ENCODE measurements at places on chromosomes 13 and 19.

DNA sequence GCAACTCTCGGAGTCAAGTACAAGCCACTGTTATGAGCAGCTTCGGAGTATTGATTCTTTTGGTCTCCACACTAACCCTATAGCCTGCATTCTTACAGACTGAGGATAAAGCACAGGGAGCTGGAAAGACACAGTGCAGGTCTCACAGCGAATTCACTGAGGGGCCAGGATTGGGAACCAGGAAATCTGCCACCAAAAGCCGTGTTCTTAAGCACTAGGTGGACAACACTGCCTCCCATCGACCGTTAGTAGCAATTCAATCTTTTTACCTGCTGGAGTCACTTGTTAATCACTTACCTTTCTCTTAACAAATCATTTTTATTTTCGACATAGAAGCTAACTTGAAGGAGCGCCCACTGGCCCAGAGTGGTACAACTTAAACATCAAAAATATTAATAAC is 6.3 kb downstream of the PMIS2 start:
- DNase-seq = no peak

GRCh38 chr19:7931221-7932061 is 5.5 kb upstream of the CTXN1 start:
- no peak for DNase-seq

DNA sequence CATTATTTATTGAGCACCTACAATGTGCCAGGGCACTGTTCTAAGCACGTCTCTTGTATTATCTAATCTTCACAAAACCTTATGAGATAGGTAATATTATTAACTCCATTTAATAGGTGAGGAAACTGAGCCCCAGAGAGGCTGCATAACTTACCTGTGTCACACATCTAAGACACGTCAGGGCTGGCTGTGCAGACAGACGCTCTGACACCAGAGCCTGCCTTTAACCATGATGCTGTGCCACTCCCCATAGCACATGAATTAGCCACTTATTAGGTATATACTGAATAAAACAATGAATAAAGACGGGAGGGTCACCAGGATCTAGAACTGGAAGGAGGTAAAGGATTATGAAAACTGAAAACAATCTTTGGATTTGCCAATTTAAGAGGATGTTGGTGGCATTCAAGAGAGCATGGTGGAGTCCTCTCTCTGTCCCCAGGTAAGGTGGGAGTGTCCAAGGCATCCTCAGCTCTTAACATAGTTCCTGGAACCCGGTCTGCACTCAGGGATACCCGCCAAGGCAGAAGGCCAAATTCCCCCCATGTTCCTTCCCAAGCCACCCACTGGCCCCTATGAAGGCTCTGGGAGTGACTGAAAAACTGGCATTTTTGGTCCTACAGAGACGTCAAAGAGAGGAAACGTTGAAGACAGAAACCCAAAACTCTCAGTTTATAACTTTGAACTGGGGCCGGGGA is 479.7 kb downstream of the FOXO1 start:
- no peak for DNase-seq

DNA sequence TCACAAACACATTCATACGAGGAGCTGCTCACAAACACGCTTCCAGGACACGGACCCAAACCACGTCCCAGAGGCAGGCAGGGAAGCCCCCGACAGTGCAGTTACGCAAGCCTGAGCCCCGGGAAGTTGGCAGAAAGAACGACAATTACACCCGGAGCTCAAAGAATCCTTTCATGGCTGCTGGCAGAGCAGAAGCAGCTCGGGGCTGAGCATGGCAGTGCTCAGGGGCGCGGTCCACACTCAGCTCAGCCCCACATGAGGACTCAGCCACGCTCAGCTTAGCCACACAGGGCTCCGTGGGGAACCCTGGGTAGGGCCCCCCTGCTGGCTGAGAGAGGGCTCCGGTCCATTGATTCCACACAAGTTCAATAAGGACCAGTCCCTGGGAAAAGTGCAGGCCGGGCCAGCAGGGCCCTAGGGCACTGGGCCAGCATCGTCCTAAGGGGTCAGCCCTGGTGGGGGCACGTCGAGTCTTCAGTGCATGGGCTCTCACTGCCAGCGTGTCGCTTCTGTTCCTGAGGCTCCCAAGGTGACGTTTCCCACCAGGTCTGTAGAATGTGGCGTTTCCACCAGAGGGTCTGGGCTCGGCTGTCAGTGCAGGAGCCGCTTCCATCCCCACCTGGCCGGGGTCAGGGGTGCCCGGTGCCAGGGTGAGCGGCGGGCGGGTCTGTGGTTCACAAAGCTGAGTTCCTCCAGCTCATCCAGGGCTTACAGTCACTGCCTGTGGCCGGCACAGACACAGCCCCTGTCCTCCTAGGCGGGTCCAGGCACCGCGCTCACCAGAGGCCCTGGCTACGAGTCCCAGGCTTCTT is 23.1 kb downstream of the GAS6 start:
- DNase-seq = no peak

GRCh38 chr13:21055511-21056045 is 5.8 kb downstream of the LATS2 start:
- DNase-seq = no peak

DNA sequence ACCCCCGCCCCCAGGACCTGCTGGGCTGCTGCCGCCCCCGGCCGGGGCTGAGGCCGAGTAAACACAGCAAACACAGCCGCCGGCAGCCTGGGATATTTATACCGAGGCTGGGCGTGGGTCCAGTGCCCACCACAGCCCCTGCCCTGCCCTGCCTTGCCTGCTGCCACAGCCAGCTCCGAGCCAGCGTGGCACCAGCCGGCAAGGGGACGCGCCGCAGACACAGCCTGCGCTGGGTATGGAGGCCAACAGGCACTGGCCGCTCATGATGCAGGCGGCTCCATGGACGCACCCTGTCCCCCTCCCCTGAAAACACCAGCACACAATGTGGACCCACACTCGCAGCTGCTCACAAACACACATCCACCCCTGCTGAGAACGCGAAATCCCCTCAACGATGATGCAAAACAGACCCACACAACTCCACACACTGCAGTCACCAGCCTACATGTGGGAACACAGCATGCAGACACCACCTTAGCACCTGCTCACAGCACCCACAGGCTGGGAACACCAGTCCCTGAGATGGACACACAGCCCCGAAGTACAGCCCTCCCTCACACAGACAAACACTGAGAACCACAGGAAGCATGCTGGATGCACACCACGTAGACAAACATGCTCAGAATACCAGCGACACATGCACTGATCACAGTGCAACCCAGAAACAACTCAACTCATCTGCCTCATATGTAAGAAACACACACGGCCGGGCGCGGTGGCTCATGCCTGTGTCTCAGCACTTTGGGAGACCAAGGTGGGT is 16.2 kb downstream of the CCDC97 start:
- DNase-seq = no peak

DNA sequence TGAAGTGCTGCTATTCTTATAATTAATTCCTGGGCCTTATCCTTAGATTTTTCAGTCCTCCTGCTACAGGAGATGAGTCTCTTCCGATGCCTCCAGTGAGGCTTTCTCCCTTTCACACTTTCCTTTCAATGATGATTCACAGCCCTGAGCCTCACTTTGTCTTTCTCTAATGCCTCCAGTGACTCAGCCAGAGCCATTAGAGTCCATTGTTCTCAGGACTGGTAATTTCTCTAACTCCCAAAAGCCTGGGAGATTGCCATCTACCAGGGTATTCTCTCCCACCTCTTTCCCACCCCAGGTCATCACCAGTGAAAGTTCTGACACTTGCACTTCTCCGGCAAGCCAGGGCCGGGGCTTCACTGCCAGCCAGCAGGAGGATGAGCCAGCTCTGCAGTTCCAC is 49.6 kb upstream of the ARGLU1 start:
- DNase-seq = no peak

DNA sequence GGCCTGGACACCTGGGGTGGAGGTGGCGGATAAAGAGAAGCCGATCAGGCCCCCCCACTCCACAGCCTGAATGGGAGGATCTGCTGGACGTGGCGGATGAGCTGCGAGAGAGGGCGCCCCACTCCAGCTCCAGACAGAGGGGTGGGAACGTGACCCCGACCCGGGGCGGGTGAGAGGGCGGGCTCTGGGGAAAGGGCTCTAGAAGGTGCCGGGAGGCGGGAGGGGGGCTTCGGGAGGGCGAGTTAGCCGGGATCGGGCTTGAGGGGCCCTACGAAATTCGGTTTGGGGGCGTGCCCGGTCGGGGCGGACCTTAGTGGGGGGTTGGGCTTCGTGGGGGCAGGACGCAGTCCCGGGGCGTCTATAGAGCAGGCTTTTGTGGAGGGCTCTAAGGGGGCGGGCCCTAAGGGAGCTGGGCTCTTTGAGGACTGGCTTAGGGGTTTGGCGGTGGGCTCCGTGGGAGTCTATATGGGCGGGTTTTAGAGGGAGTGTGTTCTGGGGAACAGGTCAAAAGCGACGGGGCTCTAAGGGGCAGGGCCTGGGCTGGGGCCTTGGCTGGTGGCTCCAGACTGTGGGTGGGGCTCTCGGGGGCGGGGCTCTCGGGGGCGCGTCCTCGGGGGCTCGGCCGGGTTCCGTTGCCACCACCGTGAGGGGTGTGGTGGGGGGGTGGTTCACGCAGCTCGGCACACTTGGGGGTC is 4.1 kb upstream of the NANOS3 start:
- no peak for DNase-seq

GRCh38 chr13:49869519-49869918 is 66.6 kb downstream of the SPRYD7 start:
- DNase-seq = no peak

- DNase-seq = no peak
Measured at GRCh38 chr13:62706048-62706447, 1290.4 kb upstream of the PCDH20 start.

- no peak for DNase-seq
Measured at GRCh38 chr19:288911-289310, 2.3 kb downstream of the PLPP2 start.

DNA sequence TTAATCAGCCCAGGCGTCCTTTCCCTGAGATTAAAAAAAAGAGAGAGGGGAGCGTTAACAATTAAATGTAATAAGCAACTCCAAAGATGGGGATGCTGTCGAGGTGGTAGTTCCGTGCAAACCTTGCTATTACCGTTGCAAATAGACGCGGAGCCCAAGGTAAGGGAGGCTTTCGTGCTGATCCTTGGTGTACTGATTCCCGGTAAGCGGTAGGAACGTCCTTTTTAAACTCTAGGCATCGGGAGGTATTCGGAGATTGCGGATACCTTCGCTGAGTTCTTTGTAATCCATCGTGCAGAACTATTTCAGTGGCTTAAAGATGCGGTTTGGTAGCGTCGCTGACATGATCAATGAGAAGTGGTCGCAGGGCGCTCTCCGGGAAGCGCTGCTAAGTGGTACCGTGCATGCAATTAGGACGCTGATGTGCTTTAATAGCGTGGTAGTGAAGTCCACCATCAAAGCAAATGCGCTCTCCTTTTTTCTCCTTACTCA is 3.1 kb downstream of the SLITRK5 start:
- DNase-seq = no peak

DNA sequence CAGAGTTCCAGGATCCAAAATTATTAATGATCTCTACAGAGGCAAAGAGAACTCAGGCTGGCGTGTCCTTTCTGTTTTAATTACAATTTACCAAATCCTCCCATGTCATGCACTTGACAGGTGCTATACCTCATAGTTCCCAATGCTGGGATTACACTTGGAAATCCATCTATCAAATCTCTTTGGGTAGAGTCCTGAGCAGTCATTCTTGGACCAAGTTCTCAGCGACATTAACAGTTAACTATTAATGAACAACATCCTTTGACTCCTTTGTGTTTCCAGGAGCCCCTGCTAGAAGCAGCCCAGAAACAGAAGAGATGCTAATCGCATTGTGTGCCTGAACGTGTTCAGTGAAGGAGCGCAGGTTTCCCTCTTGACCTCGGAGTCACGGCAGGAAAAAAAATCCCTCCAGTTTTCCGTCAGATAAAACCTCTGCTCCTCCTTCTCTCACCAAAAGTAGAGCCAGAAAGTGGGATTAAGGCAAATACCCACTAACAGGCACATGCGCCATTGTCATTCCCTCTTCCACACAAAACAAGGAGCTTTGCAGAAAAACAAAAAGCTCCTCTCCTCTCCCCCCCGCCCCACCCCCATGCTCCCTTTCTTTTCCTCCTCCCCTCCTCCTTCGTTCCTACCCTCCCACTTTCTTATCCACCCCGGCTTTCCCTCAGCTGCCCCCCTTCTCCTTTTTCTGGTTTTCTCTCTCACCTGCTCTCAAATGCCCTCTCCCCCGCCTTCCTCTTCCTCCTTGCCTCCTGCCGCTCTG is 224.7 kb downstream of the ZIC5 start:
- DNase-seq = no peak

DNA sequence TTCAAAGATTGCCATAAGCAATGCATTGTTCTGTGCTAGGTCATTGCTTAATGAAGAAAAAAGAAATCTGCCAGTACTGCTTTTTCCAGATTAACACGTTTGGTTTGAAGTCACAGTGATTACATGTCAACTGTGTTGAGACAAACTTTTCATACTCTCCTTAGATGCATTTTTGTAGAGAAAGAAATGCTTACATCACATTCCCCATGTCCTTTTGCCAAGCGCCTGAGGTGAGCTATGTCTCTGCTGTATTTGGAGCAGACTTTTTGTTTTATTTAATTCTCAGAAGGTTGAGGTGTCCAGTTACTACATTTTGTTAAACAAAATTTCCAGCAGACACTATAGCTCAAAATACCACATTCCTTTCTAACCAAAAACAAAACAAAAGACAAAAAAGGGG is 16.2 kb downstream of the LACC1 start:
- no peak for DNase-seq

DNA sequence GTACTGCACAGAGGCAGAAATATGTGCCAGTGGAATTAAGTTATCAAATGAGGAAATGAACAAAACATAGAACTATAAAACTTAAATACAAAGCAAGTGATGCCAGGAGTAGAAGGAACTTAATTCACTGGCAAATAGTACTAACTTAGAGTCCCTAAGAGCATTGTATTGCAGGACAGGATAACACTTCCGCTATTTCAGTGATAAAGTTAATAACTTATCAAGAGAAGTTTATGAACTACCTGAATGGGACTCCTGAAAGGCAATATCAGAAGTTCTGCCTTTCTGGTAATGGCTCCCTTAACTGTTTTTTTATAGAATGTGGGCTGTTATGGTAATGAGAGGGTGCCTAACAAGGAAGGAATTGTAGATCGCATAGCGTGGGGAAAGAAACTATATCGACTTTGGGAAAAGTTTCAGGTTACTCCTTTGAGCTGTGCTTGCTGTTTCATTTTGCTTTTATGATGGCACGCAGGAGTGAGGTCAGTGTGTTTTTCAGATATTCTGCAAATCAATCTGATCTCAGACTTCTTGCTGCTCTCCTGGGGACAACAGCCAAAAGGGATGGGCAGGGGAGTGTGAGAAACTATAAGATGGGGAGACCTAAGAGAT is 95.3 kb upstream of the MLNR start:
- no peak for DNase-seq

DNA sequence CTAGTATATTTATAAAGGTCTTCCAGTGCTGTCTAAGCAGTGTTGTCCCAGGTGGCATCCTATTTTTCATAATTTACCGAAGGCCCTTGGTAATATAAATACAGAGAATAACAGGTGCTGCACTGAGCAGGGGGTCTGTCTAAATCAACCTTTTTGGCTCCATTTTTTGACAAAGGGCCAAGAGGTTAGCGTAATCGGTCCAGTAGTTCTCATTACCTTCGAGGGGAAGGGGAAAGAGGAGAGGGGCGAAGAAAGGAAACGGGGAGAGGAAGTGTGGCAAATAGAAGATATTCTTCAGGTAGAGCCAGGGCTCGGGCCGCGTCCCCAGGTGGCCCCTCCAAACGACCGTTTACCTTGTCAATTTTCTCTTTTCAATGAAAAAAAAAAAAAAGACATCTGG is 749 bp upstream of the PAN3 start:
- no peak for DNase-seq

- DNase-seq = no peak
Measured at GRCh38 chr13:85500696-85501256, 298.4 kb downstream of the SLITRK6 start.

GRCh38 chr13:110388108-110388943 is 81.2 kb downstream of the COL4A2 start:
- no peak for DNase-seq
